ENCODE measurements at places on chromosomes 4 and X.

DNA sequence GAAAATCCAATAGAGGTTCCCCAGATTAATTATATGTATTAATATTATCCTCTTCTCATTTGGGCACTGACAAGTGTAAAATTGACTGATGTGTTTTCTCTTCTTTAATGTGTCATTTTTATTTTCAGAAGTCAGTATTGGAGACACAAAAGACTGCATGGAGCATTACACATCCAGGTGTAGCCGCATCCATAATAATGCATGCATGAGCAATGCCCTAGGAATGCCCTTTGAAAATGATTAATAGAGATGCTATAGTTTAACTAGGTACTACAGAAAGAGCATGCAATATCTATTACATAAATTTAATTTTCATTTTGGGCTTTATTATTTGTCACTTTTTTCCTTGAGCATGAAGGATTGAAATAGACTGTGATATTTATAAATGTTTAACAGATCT is 509.9 kb downstream of the SPOCK3 start:
- DNase-seq = no peak

- no peak for DNase-seq
Observed at GRCh38 chr4:86286726-86287125, 73.1 kb downstream of the MAPK10 start.

DNA sequence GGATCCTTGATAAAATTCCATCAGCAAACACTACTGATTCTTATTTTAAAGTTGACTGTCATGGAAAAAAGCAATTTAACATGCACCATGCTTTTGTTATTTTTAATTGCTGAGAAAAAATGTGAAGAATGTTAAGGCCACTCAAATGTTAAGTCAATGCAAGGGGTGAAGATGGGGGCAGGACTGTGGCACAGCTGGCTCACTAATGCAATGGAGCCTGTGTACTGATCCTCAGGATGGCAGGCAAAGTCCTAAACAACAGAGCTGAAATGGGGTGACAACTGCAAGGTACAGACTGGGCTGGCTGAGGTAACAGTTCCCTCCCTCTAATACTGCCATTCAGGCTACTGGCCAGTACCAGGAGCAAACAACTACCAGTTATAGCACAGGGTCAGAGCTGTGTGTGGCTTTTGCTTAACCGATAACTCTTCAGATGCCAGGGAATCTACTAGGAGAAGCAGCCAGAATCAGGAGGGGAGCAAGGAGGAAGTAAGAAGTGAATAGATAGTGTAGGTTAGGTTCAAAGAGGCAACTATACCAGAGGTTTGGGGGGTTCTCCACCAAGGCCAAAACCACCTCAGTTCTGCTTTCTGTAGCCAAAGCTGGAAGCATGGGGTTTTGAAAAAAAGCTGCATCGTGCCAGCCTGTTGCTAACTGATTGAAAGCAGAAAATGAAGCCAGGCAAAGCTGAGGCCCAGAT is 372.6 kb downstream of the OPHN1 start:
- no peak for DNase-seq

DNA sequence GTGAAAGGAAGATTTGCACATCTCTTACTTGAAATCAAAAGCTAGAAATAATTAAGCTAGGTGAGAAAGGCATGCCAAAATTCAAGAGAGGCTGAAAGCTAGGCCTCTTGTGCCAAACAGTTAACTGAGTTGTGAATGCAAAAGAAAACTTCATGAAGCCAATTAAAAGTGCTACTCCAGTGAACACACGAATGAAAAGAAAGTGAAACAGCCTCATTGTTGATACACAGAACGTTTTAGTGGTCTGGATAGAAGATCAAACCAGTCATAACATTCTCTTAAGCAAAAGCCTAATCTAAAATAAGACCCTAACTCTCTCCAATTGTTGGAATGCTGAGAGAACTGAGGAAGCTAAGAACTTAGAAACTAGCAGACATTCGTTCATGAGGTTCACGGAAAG is 122.3 kb downstream of the UNC5C start:
- no peak for DNase-seq

- no peak for DNase-seq
Observed at GRCh38 chr4:184250795-184251669, 33.4 kb upstream of the ENPP6 start.

GRCh38 chr4:3085948-3086670 is 11.6 kb downstream of the HTT start:
- no peak for DNase-seq

- DNase-seq = no peak
Observed at GRCh38 chr4:168759959-168760527, 250.0 kb downstream of the CBR4 start.

GRCh38 chrX:14440106-14440505 is 89.2 kb upstream of the GLRA2 start:
- DNase-seq = no peak

DNA sequence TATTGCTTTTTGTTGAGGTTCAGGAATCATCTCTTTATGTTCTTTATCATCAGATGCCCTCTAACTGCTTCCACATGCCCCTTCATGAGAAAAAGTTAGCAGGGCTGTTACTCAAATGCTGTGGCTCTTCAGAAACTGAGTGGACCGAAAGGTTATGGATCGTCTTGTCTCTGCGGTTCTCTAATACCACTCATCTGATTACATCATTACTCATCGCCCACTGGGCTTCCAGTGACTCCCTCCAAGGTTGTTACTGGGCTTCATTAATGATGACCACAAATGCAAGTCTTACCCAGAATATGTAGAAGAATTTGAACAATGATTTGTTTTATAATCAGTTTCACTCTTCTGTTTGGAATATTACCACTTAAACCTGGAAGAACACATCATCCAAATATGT is 67.7 kb downstream of the RWDD4 start:
- no peak for DNase-seq

DNA sequence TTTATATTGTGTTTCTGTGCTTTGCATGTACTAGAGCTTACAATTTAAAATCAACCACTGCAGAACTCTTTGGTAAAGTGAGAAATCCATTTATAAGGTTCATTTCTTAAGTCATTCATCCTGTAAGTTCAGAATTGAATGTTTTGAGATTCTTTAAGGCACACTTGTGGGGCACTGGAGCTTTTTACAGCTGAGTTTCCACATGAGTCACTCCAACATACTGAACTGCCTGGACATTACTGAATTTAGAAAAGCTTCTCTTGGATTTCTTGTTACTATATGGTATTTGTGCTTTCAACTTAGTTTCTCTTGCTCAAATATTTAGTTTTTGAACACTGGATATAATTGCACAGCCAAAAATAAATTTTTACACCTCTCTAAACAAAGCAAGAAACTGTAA is 226.3 kb downstream of the PACRGL start:
- no peak for DNase-seq

GRCh38 chr4:162865102-162865501 is 301.6 kb downstream of the NAF1 start:
- DNase-seq = no peak

- no peak for DNase-seq
Observed at GRCh38 chrX:128601706-128602105, 549.5 kb upstream of the ACTRT1 start.

DNA sequence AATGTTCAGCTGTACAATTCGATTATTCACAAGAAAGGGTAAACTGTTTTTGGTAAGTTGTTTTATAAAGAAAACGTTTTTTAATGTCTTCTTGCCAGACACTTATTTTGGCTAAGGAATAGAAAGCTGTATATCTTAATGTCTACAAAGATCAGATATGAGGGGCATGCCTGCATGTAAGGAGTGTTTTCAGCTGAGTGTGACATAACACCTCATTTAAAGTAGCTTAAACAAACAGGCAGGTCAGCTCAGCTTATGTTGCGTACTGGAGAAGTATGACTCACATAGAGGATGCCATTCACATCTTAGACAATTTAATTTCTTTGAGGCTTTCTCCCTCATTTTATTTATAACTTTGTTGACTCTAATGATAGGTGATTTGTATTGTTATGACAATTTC is 30.4 kb downstream of the LAMTOR3 start:
- DNase-seq = no peak

DNA sequence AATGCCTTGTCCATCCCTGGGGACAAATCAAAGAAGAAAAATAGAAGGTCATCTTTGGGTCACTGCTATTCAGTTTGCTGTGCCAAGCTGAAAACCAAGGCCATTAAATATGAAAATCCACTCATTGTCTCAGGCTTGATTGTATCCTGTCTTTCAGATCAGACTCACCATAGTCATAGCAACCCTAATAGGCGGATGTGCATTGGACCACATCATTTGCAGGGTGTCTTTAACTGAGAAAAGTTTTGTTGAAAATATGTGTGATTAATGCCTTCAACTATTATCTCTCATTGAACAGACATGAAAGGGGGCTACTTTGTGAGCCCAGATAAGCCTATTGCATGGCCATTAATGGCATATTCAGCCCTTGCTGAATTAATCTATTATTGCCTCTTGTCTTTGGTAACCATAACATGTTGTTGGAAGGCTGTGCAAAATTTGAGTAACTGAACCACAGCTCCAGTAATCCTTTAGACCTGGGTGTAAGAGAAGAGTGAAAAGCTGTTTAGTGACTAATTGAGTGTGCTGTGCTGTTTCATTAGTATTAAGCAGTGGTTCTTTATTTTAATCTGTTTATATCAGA is 453.6 kb upstream of the EPHA5 start:
- no peak for DNase-seq

GRCh38 chrX:118038614-118039365 is 77.8 kb downstream of the KLHL13 start:
- no peak for DNase-seq

- no peak for DNase-seq
Observed at GRCh38 chr4:130210864-130211263, 1114.9 kb downstream of the C4orf33 start.

DNA sequence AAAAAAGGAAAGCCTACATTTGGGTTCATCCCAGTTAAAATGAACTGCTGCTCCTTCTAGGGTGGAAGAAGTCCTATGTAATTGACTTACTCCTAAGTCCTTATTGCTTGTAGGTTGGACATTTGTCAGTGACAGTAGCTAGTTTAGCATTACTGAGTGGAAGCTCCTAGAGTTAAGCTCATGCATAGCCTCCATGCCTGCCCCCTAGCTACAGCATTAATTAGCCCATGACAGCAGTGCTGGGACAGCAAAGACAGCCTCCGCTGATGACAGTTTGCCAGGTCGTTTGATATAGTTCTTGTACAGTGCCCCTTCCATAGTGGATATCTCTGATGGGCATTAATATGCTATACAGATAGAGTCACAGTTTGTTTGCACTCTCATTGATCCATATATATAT is 18.7 kb upstream of the GALNTL6 start:
- DNase-seq = no peak

- no peak for DNase-seq
Observed at GRCh38 chrX:107565931-107566603, 62.2 kb upstream of the PRPS1 start.

DNA sequence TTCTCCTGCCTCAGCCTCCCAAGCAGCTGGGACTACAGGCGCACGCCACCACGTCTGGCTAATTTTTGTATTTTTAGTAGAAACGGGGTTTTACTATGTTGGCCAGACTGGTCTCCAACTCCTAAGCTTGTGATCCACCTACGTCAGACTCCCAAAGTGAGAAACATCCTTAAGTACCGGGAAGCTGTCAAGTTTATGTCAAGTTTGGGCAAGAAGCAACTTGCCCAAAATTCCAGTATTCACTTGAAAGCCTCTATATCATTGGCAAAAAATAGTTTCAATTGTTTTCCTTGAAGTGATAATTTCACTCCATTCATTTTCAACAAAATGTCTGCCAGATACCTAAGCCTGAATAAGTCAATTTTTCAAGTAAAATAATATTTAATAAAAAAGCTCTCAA is 370.0 kb downstream of the FBXO8 start:
- DNase-seq = no peak

GRCh38 chr4:152903658-152904057 is 32.5 kb upstream of the FHDC1 start:
- no peak for DNase-seq

- DNase-seq = no peak
Observed at GRCh38 chr4:20698382-20698781, 1.9 kb upstream of the PACRGL start.

- DNase-seq = no peak
Observed at GRCh38 chrX:136868283-136869055, 12.1 kb downstream of the RBMX start.

DNA sequence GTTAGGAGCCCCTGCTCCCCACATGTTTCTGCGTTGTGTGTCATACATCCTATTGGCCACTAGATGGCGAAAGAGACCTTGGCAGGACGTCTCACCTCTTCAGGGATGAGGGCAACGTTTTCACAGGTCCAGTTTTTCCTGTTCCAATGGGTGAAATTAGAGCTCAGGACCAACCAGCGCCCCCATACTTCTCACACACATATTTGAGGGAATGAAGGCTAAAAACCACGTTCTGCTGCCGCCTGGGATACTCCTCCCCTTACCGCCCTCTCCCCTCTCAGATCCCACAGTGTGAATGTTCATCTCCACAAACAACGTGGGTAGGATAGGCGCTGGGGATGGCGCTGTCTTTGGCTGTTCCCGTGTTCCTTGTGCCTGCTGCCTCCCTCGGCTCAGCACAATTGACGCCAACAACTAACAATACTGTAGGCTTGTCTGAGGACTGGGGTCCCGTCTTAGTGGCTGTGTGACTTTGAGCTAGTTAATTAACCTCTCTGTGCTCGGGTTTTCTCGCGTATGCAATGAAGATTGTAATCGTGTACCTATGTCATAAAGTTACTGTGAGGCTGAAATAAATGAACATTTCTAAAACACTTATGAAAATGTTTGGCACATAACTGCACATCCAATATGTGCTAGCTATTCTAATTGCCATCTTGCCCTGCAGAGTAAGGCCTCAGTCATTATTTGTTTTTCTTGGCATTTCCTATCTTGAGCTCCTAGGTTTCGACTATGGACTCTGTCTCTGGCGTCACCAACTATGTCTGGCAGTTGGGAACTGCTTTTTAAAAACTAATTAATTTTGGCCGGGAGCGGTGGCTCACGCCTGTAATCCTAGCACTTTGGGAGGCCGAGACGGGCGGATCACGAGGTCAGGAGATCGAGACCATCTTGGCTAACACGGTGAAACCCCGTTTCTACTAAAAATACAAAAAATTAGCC is 181.3 kb upstream of the STK26 start:
- DNase-seq = peak; percentile 3

DNA sequence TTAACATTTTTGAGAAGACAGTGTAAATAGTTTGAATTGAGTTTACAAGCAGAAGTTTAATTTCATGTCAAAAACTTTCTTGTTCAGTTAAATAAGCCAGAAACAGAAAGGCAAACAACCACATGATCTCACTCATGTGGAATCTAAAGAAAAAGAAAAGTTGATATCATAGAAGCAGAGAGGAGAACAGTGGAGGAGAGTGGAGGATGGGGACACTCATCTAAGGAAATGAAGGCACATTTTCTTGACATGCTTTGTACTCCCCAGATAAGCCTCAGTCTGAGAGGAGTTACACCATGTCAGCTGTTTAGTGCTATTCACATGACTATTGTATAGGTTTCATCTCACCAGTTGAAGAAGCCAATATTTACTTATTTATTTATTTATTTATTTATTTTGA is 13.5 kb downstream of the SNCA start:
- DNase-seq = no peak

GRCh38 chr4:108049406-108049805 is 59.7 kb downstream of the HADH start:
- DNase-seq = no peak

DNA sequence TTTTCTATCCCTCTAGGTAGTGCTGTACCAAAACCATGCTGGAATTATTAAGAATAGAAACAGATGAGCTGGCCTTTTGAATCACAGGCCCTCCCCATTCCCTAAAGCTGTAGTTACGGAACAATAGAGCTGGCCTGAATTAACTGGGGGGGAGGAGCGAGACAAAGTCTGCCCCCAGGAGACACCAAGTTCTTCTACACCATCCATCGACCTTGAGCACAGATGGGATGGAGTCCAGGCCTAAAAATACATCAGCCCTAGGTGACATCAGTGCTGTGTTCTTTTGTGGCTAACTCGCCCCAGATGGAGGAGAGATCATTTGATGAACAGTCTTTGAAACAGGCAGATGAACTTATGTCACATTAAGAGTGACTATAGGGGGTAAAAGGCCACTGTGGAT is 49.6 kb downstream of the LHFPL1 start:
- no peak for DNase-seq

All from stimulated activated CD4-positive, alpha-beta T cell treated with anti-CD3 and anti-CD28 coated beads, Interleukin-2, amount 100 ng/mL, for 4 hours (primary cell).